ENCODE measurements at places on chromosomes 2 and 18.

- no peak for DNase-seq
These were observed 64.6 kb upstream of the TAF1B start for GRCh38 chr2:9778471-9779316.

- DNase-seq = no peak
These were observed 97.4 kb upstream of the DDX18 start for GRCh38 chr2:117717072-117717471.

- DNase-seq = no peak
These were observed 7.4 kb downstream of the TWIST2 start for GRCh38 chr2:238855299-238855698.

DNA sequence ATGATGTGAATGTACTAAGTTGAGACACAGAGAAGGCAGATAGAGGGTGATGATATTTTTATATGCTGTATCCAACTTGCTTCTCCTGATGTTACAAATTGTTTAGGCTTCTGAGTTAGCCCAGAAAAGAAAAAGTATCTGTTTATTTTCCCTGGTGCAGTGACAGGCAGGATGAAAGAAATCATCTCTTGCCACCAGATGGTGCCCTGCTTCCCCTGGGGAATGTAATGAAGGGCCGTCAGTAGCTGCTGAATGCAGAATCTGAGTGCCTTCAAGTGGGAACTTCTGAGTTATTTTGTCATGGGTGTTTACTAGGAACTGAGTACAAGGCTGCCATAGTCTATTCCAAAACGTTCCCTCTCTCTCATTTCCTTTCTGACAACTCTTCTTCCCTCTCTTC, 525.6 kb downstream of the MBD2 start:
- DNase-seq = peak; percentile 73

DNA sequence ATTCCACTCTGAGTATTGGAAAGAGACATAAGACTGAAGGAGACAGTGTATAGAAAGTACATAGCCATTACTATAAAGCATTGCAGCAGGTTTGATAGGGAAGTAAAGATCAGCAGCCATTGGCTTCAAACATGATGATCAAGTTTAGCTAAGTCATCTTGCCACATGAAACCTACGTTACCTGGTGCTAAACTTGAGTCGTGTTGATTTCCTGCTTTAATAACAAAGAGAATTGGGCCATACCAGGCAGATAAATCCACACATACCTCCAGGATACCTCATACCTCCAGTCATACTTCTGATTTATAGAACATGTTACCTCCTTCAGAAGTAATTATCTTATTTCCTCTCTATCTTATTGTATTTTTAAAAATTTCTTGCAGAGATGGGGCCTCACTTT, 10.3 kb upstream of the KYNU start:
- no peak for DNase-seq

DNA sequence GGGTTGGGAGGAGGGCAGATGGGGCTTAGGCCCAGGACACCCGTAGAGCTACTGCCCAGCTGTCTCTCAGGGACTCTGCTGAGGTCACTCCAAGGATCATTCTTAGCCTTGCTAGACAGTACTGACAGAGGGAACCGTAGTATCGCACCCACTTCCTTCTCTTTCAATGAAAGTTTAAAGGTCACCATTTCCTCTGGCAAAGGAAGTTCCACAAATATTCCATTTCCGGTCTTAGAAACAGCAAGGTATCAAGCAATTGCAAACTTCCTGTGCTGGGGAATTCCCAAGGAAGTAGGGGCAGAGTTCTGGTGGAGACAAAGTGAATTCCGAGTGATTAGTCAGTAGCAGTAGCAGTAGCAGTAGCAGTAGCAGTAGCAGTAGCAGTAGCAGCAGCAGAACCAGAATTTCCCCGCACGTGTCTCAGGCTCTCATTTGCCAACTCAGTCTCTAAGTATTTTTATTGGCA, 24.7 kb downstream of the IL1B start:
- DNase-seq = no peak

DNA sequence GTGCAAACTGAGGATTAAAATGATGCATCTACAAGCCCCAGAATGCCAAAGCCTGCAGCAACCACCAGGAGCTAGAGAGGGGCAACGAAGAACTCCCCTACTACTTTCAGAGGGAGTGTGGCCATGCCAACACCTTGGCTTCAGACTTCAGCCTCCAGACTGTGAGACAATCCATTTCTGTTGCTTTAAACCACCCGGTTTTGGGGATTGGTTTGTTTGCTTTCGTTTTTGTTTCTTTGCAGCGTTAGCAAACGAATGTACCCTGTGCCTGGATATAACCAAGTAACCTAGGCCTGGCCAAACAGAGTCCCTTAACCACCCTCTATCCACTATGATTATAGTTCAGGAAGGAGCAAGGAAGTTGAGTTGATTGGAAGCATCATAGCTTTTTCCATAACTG, 171.2 kb upstream of the NCK2 start:
- DNase-seq = no peak

- no peak for DNase-seq
These were observed 1.4 kb upstream of the ACMSD start for GRCh38 chr2:134836986-134837385.

- no peak for DNase-seq
These were observed 17.4 kb downstream of the TRPM8 start for GRCh38 chr2:233934524-233934923.

GRCh38 chr2:241857572-241858121, 1.0 kb downstream of the PDCD1 start:
- no peak for DNase-seq

DNA sequence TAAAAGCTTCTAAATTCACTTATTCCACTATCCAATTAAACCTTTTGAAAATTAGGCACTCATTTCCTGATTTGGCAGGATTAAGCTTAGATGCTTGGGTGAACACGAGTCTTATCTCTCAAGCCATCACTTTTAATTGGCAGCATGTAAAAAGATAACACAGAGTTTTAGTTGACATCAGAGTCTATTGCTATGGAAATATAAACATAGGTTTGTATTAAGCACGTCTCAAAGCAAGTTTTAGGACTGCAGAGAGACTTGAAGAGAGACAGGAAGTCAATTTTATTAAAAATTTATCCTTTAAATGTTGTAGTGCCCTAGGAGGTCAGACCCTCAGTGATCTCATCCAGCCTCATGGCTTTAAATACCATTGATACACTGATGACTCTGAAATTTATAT, 5.6 kb downstream of the RBKS start:
- no peak for DNase-seq

- DNase-seq = no peak
These were observed 4.8 kb downstream of the SATB2 start for GRCh38 chr2:199452991-199453379.

DNA sequence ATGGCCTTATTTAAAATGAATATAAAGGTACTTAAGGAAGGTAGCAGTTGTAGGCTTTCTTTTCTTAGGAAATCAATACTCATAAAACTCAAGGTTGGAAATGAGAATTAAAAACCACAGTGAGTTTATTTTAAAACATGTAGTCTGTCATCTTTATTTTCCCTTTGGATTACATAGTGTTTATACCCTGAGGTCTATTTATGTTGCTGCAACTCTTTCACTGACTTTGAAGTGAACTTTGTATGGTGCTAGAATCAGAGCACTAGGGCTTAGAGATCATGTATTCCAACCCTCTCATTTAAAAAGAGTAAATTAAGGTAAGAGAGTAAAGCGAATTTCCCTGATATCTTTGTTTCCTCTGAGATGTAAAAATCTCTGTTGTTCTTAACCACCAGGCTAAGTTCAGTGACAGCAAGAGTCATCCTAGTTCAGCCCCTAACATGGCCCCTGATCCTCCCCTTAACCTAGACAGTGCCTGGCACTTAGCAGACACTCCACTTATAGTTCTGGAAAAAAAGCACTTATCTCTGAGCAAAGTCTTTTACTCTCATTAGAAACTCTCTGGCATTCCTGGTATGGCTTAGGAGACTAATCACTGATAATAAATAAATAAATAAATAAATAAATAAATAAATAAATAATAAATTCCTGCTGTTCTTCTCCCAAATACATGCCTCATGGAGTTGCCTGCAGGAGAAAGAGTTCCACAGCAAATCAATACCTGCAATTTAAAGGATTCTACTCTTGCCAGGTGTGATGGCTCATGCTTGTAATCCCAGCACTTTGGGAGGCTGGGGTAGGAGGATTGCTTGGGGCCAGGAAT, 33.0 kb upstream of the PPP1R1C start:
- DNase-seq = no peak

DNA sequence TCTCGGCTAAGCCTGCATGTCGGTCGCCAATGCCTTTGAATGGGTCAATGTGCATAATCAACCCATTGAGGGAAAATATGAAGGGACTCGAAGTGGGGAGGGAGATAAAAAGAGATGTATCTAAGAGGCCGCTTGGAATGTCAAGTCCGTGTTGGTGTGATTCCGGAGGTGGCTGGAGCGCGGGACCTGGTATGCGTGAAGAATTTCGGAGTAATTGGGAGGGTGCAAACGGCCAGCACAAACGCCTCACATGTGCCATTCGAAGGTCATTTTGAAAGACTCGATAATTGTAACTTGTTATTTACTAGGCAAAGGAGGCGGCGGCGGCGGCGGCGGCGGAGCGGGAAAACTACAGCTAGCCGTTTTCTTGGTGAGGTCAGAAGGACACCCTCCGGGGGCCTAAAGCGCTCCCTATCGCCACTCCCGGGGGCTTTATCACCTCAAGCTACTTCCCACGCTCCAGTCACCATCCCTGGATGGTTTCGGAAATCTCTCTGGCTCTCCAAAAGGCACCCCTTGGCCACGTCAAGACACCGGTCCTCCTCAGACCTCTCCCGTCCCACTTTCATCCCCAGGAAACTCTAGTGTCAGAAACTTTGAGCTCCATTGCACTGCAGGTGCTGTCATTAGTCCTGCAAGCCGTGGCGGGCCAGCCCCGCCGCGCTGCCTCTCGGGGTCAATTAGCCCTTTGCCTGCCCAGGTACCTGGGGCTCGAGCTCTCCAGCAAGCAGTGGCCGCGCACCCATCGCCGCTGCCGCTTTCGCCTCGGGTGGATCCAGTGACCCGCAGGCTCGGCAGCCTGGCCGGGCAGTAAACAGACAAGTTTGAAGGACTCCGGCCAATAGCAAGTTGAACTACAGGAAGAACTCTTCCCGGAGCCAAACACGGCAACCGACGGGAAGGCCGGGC, 1.5 kb downstream of the ERBB4 start:
- DNase-seq = no peak
